Common myeloid progenitor, CD34-positive (primary cell): ENCODE measurements at places on chromosomes 11 and 22.

DNA sequence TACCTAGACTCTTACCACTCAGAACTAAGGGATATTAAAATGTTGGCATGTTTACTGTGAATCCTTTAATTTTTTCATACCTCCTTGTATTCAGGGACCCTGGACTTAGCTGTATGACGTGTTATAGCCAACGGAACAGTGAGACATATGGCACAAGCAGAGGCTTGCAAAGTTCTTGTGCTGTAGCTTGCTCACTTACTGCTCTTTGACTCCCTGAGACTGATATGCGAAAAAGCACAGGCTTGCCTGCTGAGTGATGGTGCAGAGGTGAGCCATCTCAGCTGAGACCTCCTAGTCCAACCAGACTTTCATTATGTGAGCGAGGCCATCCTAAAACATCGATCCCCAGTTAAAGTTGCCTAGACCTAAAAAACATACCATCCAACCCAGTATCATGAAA, 811.0 kb downstream of the METTL15 start:
- H3K27me3 ChIP-seq: no peaks in the 10 kb centered on the region
- no peak overlapping the region for H3K27ac ChIP-seq
- no peak for DNase-seq
- H3K36me3 ChIP-seq: no peaks in the 10 kb centered on the region
- H3K4me3 ChIP-seq: no peak overlapping the region

DNA sequence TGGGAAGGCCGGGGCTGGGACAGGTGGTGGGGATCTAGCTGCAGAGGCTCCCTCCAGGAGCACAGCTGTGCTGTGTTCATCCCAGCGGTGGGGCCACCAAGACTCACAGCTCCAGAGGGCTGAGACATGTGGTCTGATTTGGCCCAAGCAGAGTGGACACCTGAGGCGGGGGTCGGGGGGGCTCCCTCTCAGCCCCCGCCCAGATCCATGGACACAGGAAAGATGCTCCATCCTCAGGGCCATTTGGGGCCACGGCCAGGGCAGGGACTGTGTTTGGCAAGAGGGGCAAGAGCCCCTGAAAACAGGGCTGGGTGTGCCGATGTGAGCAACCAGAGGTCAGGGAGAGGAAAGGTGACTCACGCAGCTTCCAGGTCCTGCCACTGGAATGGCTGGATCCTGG, 219.4 kb downstream of the BRD1 start:
- H3K27ac ChIP-seq: no peak overlapping the region
- H3K4me3 ChIP-seq: no peak overlapping the region
- DNase-seq: no peak
- no peaks in the 10 kb centered on the region for H3K4me1 ChIP-seq

GRCh38 chr11:30317030-30317429, 5.9 kb upstream of the ARL14EP start:
- H3K4me3 ChIP-seq: no peak overlapping the region
- H3K36me3 ChIP-seq: no peaks in the 10 kb centered on the region
- DNase-seq: no peak
- H3K4me1 ChIP-seq: peaks cover 4% of the 10 kb centered on the region
- H3K27ac ChIP-seq: no peak overlapping the region
- no peaks in the 10 kb centered on the region for H3K27me3 ChIP-seq

DNA sequence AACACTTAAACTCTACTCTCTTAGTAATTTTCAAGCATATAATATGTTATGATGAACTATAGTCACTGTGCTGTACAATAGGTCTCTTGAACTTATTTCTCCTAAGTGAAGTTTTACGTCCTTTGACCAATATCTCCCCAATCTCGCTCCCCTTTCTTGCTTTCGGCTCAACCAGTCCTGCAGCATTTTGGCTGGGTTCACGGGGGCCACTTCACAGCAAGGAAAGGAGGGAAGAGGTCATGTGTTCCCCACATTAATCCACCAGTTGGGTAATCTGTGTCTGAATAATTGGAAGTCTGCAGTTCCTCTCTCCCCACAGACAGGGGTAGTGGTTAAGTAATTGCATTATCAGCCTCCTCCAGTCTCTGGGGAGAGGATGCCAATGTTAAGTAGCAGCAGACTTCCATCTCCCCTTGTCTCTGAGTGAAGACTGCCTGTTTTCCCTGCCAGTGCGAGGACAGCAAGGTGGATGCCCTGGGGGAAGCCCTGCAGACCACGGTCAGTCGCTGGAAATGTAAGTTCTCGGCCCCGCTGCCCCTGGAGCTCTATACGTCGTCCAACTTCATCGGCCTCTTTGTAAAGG, 59.2 kb upstream of the CRTAM start:
- H3K36me3 ChIP-seq: peaks cover 50% of the 10 kb centered on the region
- H3K27me3 ChIP-seq: no peaks in the 10 kb centered on the region
- DNase-seq: peak; percentile 80
- H3K4me3 ChIP-seq: no peak overlapping the region
- peaks cover 23% of the 10 kb centered on the region for H3K4me1 ChIP-seq
- H3K27ac ChIP-seq: no peak overlapping the region

DNA sequence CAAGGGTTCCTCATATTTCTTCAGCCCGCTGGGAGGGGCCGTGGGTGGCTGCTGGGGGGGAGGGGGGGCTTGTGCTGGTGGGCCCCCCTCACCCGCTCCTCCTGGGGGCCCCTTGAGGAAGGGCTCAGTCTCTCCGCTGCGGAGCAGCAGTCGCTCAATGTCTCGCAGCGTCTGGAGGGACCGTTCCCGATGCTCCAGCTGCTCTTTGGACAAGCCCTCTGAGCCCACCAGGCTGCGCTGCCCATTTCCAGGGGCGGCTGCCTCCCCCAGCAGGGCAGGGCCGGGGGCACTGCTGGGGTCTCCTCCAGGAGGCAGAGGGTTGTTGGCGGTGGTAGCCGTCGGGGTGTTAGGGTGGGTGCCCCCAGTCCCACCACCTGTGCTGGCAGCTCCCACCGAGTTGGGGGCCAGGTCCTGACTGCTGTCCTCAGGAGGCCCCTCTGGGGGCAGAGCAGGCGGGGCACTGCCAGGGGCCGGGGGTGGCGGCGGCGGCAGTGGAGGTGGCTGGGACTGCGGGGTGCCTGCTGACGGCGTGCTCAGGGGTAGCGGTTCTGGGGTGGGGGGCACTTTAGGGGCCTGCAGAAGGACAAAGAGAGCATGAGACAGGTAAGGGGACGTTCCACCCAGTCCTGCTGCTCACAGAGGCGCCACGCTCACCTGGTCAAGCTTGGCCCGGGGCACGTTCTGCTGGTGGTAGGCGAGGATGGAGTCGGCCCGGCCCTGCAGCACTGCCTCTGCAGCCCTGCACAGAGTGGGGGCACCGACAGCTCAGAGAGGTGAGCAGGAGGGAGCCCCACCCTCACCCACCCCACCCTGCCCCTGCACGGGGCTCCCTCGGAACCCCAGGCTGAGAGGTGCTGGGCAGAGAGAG, 18.9 kb downstream of the CXCR5 start:
- no peak overlapping the region for H3K4me3 ChIP-seq
- no peak for DNase-seq
- no peaks in the 10 kb centered on the region for H3K4me1 ChIP-seq
- H3K27ac ChIP-seq: no peak overlapping the region
- H3K27me3 ChIP-seq: no peaks in the 10 kb centered on the region

DNA sequence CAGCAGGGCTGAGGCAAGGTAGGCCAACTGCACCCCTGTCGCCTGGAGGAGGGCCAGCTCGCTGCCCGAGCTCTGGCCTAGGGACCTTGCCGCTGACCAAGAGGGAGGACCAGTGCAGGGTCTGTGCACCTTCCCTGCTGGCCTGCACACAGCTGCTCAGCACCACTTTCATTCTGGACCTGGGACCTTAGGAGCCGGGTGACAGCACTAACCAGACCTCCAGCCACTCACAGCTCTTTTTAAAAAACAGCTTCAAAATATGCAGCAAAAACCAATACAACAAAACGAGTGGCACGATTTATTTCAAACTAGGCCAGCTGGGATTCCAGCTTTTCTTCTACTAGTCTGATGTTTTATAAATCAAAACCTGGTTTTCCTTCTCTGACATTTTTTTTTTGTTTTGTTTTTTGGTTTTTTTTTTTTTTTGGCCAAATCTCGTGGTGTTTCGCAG, 18.0 kb downstream of the RSPH14 start:
- no peak overlapping the region for H3K27ac ChIP-seq
- H3K4me3 ChIP-seq: no peak overlapping the region
- no peak for DNase-seq
- H3K36me3 ChIP-seq: no peaks in the 10 kb centered on the region
- H3K4me1 ChIP-seq: peaks cover 9% of the 10 kb centered on the region
- H3K27me3 ChIP-seq: no peaks in the 10 kb centered on the region

DNA sequence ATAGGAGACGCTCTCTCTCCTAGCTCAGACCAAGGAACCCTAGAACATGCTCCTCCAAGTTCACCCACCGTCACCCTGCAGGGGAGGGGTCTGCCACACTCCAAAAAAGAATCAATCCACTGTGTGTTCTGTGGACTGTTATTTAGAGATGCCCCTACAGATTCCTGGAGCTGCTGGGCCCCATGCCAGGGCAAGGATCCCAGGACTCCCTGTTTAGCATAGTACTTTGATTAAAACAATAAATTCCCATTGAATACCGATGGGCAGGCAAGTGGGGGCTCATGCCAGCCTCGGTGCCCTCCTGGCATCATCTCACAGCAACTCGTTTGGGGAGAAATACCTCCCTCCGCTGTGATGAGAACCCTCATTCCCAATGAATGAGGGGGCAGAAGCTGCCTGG, 247.5 kb downstream of the ST3GAL4 start:
- H3K27me3 ChIP-seq: peaks cover 7% of the 10 kb centered on the region
- H3K4me3 ChIP-seq: no peak overlapping the region
- no peak for DNase-seq
- no peaks in the 10 kb centered on the region for H3K4me1 ChIP-seq

- no peaks in the 10 kb centered on the region for H3K27me3 ChIP-seq
- no peak for DNase-seq
- no peaks in the 10 kb centered on the region for H3K4me1 ChIP-seq
- H3K27ac ChIP-seq: no peak overlapping the region
These were observed 55.8 kb downstream of the PPME1 start for GRCh38 chr11:74226907-74227306.

DNA sequence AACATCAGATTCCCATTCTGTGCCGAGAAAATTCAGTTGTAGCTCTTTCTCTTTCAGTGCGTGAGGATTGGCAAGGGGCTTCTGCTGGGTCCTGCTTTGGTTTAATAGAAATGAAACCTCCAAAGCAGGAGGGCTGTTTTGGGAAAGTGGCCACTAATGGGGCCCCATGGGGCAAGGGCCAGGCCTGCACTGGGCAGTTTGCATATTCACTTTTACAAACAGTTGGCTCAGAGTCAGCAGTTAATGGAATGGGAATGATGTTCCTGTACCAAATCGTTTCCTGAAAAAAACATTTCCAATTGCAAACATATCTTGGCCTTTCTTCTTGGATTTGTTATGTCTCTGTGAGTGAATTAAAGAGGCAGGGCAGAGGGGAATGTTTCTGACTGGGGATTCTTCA, 92.1 kb downstream of the PARVA start:
- peaks cover 5% of the 10 kb centered on the region for H3K27me3 ChIP-seq
- H3K4me3 ChIP-seq: no peak overlapping the region
- DNase-seq: no peak
- H3K4me1 ChIP-seq: no peaks in the 10 kb centered on the region
- H3K27ac ChIP-seq: no peak overlapping the region

- H3K27me3 ChIP-seq: no peaks in the 10 kb centered on the region
- H3K4me3 ChIP-seq: no peak overlapping the region
- H3K27ac ChIP-seq: no peak overlapping the region
- H3K4me1 ChIP-seq: no peaks in the 10 kb centered on the region
These were observed 27.4 kb downstream of the IGLL5 start for GRCh38 chr22:22914726-22915669.

GRCh38 chr11:19466314-19466713, 225.6 kb upstream of the E2F8 start:
- H3K4me3 ChIP-seq: no peak overlapping the region
- H3K4me1 ChIP-seq: no peaks in the 10 kb centered on the region
- no peak overlapping the region for H3K27ac ChIP-seq
- peaks cover 17% of the 10 kb centered on the region for H3K27me3 ChIP-seq
- no peak for DNase-seq
- no peaks in the 10 kb centered on the region for H3K36me3 ChIP-seq

DNA sequence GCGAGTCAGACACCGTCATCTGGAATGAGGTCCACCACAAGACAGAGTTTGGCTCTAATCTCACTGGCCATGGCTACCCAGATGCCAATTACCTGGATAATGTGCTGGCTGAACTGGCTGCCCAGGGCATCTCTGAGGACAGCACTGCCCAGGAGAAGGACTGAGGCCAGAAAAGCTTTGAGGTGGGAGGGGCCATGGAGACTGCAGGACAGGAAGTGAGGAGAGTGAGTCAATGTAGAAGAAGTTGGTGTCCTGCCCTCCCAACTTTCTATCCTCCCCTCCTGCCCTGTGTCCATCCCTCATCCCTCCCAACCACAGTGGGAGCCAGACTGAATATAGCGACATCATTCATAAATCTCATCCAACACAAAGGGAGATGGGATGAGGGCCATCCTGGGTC, 8.0 kb downstream of the MPEG1 start:
- H3K27ac ChIP-seq: no peak overlapping the region
- H3K4me3 ChIP-seq: no peak overlapping the region
- H3K4me1 ChIP-seq: peaks cover 4% of the 10 kb centered on the region

DNA sequence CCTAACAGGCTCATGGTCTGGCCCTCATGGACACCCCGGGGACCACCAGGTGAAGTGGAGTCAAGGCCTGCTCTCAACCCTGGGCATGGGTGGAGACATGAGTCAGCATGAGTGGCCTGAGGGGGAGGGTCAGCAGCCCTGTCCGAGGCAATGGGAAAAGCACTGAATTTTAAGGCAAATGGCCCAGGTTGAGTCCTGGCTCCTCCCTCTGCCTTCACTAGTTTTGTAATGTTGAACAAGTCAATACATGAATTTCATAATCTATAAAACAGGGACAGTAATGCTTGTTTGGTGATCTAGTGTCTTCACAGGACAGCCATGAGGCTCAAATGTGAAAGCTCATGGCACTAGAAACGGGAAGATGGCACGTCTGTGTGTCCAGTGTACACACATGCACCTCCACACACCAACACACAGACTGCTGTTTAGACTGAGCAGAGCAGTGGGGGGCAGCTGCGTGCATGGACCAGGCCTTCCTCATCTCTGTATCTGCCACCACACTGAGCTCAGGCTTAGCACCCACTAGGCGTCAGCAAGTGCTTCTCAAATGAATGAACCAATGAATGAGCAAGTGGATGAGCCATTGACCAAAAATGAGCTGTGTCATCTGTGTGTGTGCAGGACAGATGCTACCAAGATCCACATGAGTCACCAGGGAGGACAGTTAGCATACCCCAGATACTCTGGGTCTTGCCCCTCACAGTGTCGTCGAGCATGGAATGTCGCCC, 63.4 kb downstream of the NRXN2 start:
- no peak overlapping the region for H3K27ac ChIP-seq
- no peak for DNase-seq
- peaks cover 44% of the 10 kb centered on the region for H3K4me1 ChIP-seq
- H3K27me3 ChIP-seq: no peaks in the 10 kb centered on the region

DNA sequence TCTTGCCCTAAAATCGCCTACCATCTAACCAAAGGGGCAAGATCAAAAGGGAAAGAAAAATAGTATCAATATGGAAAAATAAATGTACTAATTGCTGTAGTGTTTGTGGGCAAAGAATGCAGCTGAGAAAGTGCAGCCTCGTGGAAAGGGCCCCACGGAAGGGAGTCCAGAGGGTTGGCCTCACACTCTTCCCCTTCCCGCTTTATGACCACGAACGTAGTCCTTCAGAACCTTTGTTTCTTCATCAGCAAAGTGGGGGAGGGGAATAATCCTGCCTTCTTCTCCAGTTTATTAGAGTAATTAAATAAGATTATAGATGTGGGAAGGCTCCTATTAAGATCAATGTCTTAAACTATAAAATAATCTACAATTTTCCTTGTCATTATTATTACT, 41.0 kb downstream of the FLI1 start:
- H3K27me3 ChIP-seq: no peaks in the 10 kb centered on the region
- H3K4me1 ChIP-seq: peaks cover 64% of the 10 kb centered on the region
- H3K4me3 ChIP-seq: peak overlapping the region; percentile 24
- DNase-seq: no peak
- H3K36me3 ChIP-seq: no peaks in the 10 kb centered on the region
